ENCODE measurements at places on chromosomes 2 and 18. TPM values are rescaled to one million over a fixed set of nuclear protein-coding genes. Genes with fewer than 3 reads are reported as not detected.

DNA sequence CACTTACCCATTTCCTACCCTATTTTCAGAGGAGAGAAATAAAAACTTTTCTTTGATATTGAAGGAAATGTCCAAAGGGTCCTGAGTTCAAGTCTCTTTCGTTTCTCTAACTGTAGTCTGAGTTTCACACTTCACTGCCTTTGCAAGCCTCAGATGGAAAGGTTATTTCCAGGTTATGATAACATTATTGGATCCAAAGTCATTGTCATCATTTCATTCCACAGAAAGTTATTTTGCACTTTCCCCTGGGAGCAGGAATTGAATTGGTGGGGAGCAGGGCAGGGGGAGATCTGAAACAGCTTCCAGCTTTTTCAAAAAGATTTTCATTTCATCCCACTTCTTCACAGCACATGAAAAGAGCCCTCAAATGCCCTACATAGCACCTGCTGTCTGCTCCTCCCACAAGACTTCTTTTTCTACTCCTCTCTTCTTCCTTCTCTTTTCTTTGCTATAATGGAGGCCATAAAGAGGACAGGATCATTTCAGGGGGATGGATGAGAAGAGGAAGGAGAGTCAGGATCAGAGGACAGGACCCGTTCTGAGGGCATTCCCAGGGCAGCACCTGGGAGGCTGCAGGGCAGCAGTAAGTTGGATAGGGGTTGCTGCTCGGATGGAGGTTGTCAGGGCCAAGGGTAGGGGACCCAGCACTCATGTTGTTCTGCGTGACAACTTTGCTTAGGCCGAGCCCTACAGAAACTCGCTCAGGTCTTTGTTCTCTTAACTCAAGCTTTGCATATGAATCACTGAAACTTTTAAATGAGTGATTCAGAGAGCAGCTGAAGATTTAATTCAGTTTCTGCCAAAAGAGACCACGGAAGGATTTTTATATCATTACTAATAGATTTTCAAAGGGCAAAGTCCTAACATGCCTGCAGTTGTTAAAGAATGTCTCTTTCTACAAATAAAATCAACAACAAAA, 11.4 kb upstream of the GALNT5 start:
- no peak for DNase-seq

DNA sequence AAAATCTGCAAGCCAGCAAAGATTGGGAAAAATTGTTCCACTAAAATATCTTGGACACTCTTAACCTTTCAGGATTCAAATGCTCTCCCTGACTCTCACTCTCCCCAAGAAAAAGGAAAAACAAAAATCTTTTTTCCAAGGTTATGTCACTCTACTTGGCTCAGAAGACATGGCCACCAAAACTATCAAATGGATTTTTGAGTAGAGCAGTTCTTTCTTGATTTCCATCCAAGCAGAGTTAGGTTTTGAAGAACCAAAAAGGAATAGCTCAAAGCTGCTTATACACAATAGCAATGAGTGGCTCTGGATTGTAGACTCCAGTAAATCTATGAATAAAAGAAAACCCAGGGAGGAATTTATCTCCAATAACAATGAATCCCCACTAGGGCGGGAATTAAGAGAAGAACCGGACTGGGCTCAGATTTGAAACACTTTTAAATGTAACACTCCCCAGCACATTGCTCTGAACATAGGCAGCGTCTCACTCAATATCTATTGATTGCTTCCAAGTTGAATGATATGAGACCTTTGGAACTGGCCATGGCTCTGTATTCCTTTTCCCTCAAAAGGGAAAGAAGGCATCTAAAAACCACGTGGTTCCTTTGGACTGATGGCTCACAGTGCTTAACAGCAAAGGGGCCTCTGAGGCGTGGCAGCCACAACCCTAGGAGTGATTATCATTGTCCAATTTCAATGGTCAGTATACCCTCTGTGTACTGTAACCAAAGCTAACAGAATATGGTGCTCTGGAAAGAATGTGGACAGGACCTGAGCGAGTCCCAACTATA, 68.3 kb downstream of the SPRED2 start:
- no peak for DNase-seq

SULT1C4 gene
- total RNA-seq, result not detected

GRCh38 chr2:231332872-231333500, 62.5 kb upstream of the B3GNT7 start:
- no peak for DNase-seq

GRCh38 chr2:165665614-165666013, 128.4 kb downstream of the GALNT3 start:
- no peak for DNase-seq

- no peak for DNase-seq
Measured at GRCh38 chr2:70019096-70019495, 57.7 kb upstream of the ASPRV1 start.

ALPP gene
- total RNA-seq, result not detected

- no peak for DNase-seq
Measured at GRCh38 chr2:56199492-56199891, 15.7 kb downstream of the CCDC85A start.

GKN1 gene
- not detected for total RNA-seq

SERPINB2 gene
- 1.2 TPM for total RNA-seq

- no peak for DNase-seq
Measured at GRCh38 chr2:129623783-129624182, 355.7 kb upstream of the RAB6C start.

GRCh38 chr2:168660870-168661862, 141.3 kb upstream of the NOSTRIN start:
- no peak for DNase-seq

UGT1A8 gene
- total RNA-seq, result not detected

GRCh38 chr2:46804794-46805193, 110.8 kb downstream of the MCFD2 start:
- DNase-seq, result no peak

DNA sequence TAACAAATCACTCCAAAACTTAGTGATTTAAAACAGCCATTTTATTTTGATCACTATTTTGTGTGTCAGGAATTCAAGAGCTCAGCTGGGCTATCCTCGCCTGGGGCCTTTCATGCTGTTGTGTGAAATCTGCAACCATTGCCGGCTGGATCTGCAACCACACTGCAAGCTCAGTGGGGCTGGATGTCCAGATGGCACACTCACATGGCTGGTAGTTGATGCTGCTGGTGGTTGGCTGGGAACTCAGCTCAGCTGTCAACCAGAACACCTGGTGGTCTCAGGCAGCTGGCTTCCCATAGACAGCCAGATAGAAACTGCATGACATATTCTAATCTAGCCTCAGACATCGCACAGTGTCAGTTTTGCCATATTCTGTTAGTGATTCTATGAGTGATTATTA, 30.6 kb upstream of the AP1S3 start:
- no peak for DNase-seq

- DNase-seq, result no peak
Measured at GRCh38 chr18:4172196-4173100, 282.7 kb downstream of the DLGAP1 start.

- no peak for DNase-seq
Measured at GRCh38 chr18:78180741-78181140, 798.9 kb upstream of the SALL3 start.

GRCh38 chr18:5452943-5453443, 90.8 kb downstream of the EPB41L3 start:
- no peak for DNase-seq

DNA sequence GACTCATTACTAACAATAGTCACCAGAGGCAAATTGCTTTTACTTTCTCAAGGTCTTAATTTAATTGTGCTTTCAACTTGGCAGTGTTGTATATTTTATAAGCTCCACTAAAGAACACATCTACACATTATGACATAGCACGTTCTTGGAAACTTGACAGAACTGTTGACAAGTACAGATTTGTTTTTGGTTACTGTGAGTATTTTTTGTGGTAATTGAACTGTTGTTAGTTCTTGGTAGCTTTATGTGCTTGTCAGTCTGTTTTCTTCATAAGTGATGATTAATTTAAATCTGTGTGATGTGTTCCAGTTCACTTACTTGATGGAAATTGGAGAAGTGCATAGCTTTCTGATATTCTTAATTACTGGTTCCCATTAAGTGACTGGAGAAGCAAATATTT, 63.9 kb downstream of the COMMD1 start:
- no peak for DNase-seq

CNGA3 gene
- not detected for total RNA-seq

SLC30A3 gene
- 0.33 TPM for total RNA-seq

GRCh38 chr2:160051371-160051800, 11.0 kb downstream of the PLA2R1 start:
- DNase-seq, result no peak

DNA sequence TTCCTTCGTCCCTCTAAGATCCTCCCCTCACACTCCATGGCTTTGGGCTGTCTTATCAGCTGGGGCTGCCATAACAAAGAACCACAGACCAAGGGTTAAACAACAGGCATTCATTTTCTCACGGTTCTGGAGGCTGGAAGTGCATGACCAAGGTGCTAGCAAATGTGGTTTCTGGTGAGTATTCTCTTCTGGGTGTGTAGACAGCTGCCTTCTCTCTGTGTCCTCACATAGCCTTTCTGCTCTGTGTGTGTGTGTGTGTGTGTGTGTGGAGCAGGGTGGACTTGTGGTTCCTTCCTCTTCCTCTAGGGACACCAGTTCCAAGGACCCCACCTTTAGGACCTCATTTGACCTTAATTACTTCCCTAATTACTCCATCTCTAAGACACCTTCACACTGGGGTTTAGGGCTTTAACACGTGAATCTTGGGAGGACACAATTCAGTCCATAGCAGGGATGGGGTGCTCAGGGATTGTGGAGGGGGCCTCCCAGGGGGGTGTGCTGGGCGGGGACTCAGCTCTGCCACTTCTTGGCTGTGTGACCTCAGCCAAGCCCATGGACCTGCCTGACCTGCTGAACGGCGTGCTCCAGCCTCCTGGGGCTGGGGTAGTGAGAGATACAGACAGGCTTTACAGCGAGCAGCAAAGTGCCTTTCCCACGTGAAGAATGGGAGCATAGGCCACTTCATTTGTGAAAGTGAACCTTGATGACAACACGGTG, 38.0 kb downstream of the ACKR3 start:
- DNase-seq, result no peak

GAREM1 gene
- total RNA-seq, result not detected

- DNase-seq, result no peak
Measured at GRCh38 chr18:49446481-49446880, 14.0 kb downstream of the DYM start.

GRCh38 chr2:205352593-205352992, 329.7 kb upstream of the NRP2 start:
- no peak for DNase-seq

KRTCAP3 gene
- total RNA-seq, result 5.4 TPM

All from CD8-positive, alpha-beta memory T cell (primary cell).